ENCODE measurements at places on chromosomes 11 and 22. TPM values are rescaled to one million over a fixed set of nuclear protein-coding genes. Genes with fewer than 3 reads are reported as not detected.

Gene OR4A16
- not detected for total RNA-seq

Gene CSRP3
- not detected for total RNA-seq

Gene ABTB2
- 5.1 TPM for total RNA-seq

Gene JAM3
- total RNA-seq = 36.6 TPM

Gene MOGAT2
- 0.13 TPM for total RNA-seq

Gene ADAMTS8
- total RNA-seq = 21.1 TPM

Gene SNAP29
- 28.3 TPM for total RNA-seq

Gene MUC5AC
- total RNA-seq = not detected

Gene UPK3A
- total RNA-seq = not detected

Gene SLC29A2
- 12.5 TPM for total RNA-seq

GRCh38 chr22:44373234-44373633, 60.5 kb upstream of the SHISAL1 start:
- no peak overlapping the region for H3K27ac ChIP-seq
- no peaks in the 10 kb centered on the region for H3K4me1 ChIP-seq
- H3K4me3 ChIP-seq = no peak overlapping the region

DNA sequence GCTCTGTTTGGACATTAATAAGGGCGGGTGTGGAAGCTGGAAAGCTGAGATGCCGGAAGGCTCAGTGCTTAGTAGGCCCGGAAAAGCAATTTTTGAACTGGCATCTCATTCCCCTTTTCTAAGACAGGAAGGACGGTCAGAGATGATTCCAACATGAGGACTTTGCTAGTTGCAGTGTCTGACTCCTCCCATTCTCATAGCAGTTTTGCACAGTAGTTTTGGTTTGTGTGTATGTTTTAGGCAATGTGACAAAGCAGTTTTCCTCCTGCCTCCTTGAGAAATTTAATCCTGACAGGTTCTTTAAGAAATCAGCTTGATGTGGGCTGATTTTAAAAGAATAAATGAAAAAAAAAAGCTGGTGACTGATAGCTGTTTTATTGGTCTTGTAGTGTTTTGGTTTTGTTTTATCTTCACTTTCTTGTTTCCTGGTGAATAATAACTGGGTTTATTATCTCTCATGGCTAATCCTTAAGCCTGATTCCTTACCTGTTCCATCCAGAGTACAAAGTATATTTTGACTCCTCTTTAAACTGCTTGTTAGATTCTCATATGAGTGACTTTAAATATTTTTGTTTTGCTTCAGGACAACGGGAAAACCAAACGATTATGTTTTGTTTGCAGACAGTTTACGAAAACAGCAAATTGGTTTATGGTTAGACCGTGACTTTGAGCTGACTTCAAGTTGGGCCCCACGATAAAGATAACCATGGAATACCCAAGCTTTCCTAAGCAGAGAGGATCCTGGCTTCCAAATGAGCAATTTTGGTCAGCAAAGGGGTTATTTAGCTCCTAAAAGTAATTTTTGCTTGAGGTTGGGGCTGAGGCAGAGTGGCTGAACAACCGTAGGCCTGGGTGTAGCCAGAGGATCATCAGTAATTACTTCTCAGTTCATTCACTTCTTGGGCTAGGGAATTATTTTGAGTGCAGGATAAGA, 3.4 kb downstream of the PTPRJ start:
- H3K27ac ChIP-seq = peak overlapping the region; percentile 95
- no peak overlapping the region for H3K4me3 ChIP-seq

- DNase-seq = no peak
- H3K36me3 ChIP-seq = no peaks in the 10 kb centered on the region
- no peaks in the 10 kb centered on the region for H3K4me1 ChIP-seq
- no peaks in the 10 kb centered on the region for H3K27me3 ChIP-seq
- no peak overlapping the region for H3K4me3 ChIP-seq
These were observed 9.1 kb downstream of the BACE1-AS start for GRCh38 chr11:117300283-117300663.

DNA sequence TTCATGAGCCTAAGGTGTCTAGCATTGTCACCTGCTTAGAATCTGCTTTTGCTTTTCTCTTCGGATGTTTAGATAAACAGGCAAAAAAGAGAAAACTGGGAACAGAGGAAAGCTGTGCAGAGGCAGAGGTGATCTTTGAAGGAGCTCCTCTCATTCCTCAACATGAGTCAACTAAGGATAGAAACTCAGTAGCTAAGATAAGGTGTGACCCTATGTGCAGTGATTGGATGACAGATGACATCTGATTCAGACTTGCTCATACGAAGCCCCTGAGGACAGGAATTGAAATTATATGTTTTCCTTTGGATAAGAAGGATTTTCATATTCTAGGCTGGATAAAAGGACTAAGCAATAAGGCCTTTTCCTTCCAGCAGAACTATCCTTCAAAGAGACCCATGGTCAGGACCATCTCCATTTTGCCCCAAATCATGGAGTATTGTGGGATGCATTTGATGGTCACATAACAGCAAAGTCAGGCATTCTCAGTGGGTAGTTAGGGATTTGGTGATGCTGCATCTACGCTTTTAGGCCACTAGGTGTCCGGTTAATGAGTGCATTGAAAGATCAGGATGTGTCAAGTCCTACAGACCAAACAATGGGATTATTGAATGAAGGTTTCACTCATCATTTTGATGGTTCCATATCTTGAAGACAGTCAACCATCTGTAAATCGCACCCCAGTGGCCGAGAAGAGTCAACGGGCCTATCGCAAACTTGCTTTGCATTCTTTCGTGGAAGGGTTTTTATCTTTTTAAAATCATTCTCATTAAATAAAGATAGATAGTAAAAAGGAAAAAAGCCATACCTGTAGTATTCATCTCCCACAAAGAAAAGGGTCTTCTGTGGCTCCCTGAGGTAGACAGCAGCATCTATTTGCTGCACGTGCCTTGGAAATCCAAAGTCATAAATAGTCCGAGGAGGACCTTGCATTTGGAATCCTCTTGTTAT, 32.2 kb downstream of the MMP20 start:
- no peak overlapping the region for H3K4me3 ChIP-seq
- H3K4me1 ChIP-seq = no peaks in the 10 kb centered on the region
- no peak overlapping the region for H3K27ac ChIP-seq
- no peaks in the 10 kb centered on the region for H3K36me3 ChIP-seq
- DNase-seq = no peak

GRCh38 chr11:127044535-127044934, 44.0 kb upstream of the KIRREL3 start:
- H3K36me3 ChIP-seq = no peaks in the 10 kb centered on the region
- no peaks in the 10 kb centered on the region for H3K4me1 ChIP-seq
- H3K27ac ChIP-seq = no peak overlapping the region
- DNase-seq = no peak
- no peak overlapping the region for H3K4me3 ChIP-seq

DNA sequence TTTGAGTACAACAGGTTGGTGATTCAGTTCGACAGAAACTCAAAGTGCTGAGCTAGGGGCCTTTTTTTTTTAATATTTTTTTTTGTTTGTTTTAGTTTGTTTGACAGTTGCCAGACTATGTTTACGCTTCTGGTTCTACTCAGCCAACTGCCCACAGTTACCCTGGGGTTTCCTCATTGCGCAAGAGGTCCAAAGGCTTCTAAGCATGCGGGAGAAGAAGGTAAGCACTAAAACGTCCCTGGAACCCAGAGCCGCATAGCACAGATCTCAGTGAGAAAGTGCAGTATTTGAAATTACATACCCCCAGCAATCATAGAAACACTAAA, 649 bp downstream of the PRRG4 start:
- H3K36me3 ChIP-seq = no peaks in the 10 kb centered on the region
- peak overlapping the region; percentile 79 for H3K4me3 ChIP-seq
- H3K27me3 ChIP-seq = no peaks in the 10 kb centered on the region
- no peaks in the 10 kb centered on the region for H3K4me1 ChIP-seq
- peak; percentile 82 for DNase-seq

DNA sequence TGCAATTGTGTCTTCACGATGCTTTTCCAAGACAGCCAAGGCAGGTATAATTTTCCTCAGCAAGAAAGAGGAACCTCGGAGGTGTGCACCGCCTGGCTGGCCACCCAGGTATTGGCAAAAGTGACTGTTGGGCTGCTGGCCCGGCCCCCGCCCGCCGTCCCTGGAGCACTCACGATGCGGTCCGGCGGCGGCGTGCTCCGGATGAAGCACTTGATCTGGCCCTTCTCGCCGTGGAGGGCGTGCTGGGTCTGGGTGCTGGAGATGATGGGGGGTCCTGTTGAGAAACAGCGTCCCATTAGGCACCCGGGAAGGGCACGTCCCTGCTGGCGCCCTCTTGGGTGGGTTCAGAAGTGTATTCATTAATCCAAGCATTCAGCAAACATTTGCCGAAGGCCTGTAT, 84.8 kb downstream of the ST3GAL4 start:
- peaks cover 6% of the 10 kb centered on the region for H3K4me1 ChIP-seq
- H3K36me3 ChIP-seq = no peaks in the 10 kb centered on the region
- peak; percentile 81 for DNase-seq
- H3K4me3 ChIP-seq = no peak overlapping the region
- H3K27ac ChIP-seq = no peak overlapping the region

GRCh38 chr11:124799348-124800225, 619 bp downstream of the MSANTD2 start:
- H3K4me3 ChIP-seq = peak overlapping the region; percentile 93
- no peaks in the 10 kb centered on the region for H3K36me3 ChIP-seq
- peaks cover 21% of the 10 kb centered on the region for H3K4me1 ChIP-seq
- H3K27me3 ChIP-seq = peaks cover 3% of the 10 kb centered on the region
- peak; percentile 33 for DNase-seq
- peak overlapping the region; percentile 97 for H3K27ac ChIP-seq

DNA sequence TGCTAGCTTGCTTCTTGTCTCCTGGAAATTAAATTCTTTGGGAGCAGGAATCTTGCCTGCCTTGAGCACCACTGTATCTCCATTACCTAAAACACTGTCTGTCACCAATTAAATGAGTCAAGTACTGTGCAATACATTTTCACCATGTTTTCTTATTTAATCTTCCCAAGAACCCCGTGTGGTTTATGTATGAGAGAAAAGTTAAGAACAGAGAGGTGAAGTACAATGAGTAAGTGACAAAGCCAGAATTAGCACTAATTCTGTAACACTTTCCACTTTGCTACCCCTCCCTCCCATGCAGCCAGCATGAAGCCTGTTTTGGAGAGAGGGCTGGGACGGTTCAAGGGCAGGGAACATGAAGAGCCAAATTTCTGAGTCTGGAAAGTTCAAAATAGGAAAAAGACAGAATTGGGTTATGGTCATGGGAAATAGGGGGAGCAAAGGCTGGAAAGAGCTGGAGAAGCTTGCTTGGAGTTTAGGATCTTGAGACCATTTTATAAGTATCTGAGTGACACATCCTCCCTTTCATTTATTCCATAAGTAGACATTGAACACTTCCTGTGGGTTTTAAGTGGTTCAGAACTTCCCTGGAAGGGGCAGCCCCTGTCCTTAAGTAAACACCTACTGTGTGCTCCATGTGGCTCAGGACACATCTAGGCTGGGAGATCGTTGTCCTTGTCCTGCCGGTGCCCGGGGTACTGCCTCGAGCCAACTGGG, 60.5 kb upstream of the CHST1 start:
- H3K4me3 ChIP-seq = no peak overlapping the region
- no peaks in the 10 kb centered on the region for H3K36me3 ChIP-seq
- no peaks in the 10 kb centered on the region for H3K27me3 ChIP-seq
- H3K4me1 ChIP-seq = no peaks in the 10 kb centered on the region

- DNase-seq = no peak
- no peaks in the 10 kb centered on the region for H3K27me3 ChIP-seq
- no peaks in the 10 kb centered on the region for H3K36me3 ChIP-seq
- H3K4me1 ChIP-seq = no peaks in the 10 kb centered on the region
- no peak overlapping the region for H3K4me3 ChIP-seq
These were observed 88.8 kb upstream of the BARX2 start for GRCh38 chr11:129286813-129287212.

DNA sequence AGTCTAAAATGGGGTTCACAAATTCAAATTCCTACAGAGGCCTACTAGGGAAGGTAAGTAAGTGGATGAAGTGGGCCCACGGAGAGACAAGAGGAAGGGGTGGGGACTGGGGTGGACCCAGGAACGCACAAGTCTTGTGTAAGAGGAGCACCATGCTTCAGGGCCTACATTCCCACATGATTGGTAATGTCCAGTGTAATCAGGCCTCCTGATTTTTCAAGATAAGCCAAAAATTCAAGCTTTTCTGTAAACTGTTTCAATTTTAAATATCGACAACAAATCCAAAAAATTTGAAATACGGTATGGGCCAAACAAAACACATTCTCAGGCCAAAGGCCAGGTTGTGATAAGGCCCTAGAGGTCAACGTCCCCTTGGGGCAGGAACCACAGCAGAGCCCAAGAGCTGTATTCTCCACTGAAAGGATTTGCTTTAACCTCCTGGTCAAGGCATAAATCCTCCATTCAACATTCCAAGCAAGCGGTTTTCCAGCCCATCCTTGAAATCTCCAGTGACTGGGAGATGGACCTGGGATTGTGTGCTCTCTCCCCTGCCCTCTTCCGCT, 116.4 kb downstream of the TRIM29 start:
- H3K4me1 ChIP-seq = no peaks in the 10 kb centered on the region
- no peak overlapping the region for H3K27ac ChIP-seq
- no peak overlapping the region for H3K4me3 ChIP-seq
- no peaks in the 10 kb centered on the region for H3K27me3 ChIP-seq

DNA sequence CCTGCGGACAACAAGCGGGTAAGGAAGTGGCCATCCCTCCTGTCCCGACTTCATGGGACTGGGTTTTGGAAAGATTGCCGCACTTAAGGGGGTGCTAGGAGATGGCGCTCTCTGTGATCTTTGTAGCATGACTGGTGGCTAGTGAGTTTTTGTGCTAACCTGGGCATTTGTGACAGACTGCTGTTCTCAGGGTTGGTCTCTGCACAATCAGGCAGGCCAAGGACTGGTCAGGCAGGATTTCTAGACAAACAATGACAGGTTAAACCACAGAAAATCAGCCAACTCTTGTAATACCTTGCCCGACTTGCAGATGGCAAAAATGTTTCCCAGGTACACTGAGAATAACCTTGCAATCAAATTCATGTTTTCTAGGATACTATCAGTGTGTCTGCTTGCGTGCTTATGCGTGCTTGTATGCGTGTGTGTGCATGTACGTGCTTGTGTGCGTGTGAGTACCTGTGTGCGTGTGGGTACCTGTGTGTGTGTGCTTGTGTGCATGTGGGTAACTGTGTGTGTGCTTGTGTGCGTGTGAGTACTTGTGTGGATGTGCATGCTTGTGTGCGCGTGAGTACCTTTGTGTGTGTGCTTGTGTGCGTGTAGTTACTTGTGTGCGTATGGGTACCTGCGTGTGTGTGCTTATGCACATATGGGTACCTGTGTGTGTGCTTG, 25.6 kb upstream of the SORL1-AS1 start:
- no peak for DNase-seq
- no peaks in the 10 kb centered on the region for H3K27me3 ChIP-seq
- H3K4me3 ChIP-seq = no peak overlapping the region
- peaks cover 24% of the 10 kb centered on the region for H3K4me1 ChIP-seq
- no peak overlapping the region for H3K27ac ChIP-seq
- no peaks in the 10 kb centered on the region for H3K36me3 ChIP-seq
